ENCODE measurements at places on chromosomes 13 and 19.
A peak's percentile ranks its signal among the peaks of the same experiment; 100 is the strongest.

- no peak for DNase-seq
Measured at GRCh38 chr13:79522583-79522982, 41.6 kb downstream of the NDFIP2 start.

GRCh38 chr19:38684078-38684861 lies 36.8 kb downstream of the ACTN4 start:
- no peak for DNase-seq

GRCh38 chr19:310141-310651 lies 19.0 kb upstream of the PLPP2 start:
- no peak for DNase-seq

GRCh38 chr19:2089727-2090053 lies 6.4 kb downstream of the MOB3A start:
- DNase-seq = no peak

- no peak for DNase-seq
Measured at GRCh38 chr13:113225515-113225914, 16.1 kb downstream of the CUL4A start.

- no peak for DNase-seq
Measured at GRCh38 chr19:2334426-2334825, 5.9 kb downstream of the SPPL2B start.

DNA sequence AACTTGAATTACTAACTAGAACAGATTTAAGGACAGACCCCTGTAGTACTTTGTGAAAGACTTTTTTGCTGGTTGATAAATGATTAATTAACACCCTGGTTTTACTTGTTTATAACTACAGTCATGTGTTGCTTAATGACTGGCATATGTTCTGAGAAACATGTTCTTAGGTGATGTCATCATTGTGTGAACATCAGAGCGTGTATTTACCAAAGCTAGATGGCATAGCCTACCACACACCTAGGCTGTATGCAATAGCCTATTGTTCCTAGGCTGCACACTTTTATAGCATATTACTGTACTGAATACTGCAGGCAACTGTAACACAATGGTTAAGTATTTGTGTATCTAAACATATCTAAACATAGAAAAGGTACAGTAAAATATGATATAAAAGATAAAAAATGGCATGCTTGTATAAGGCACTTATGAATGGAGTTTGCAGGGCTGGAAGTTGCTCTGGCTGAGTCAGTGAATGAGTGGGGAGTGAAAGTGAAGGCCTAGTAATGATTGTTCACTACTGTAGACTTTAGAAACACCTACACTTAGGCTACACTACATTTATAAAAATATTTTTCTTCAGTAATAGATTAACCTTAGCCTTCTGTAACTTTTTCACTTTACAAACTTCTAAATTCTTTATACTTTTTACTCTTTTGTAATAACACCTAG lies 260.3 kb downstream of the KCNRG start:
- DNase-seq = no peak

GRCh38 chr13:27446986-27447583 lies 3.3 kb downstream of the MTIF3 start:
- DNase-seq = no peak

DNA sequence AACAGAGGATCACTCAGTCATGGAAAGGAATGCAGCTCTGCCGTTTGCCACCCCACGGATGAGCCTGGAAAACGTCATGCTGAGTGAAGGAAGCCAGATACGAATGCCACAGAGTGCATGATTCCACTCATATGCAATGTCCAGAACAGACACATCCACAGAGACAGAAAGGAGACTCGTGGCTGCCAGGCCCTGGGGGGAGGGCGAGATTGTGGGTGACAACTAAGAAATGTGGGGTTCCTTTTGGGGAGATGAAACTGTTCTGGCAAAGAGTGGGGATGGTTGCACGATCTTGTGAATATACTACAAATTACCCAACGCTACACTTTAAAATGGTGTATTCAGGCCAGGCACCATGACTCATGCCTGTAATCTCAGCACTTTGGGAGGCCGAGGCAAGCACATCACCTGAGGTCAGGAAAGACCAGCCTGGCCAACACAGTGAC lies 27.2 kb upstream of the NAPA start:
- no peak for DNase-seq

GRCh38 chr13:79585033-79585432 lies 104.1 kb downstream of the NDFIP2 start:
- no peak for DNase-seq

DNA sequence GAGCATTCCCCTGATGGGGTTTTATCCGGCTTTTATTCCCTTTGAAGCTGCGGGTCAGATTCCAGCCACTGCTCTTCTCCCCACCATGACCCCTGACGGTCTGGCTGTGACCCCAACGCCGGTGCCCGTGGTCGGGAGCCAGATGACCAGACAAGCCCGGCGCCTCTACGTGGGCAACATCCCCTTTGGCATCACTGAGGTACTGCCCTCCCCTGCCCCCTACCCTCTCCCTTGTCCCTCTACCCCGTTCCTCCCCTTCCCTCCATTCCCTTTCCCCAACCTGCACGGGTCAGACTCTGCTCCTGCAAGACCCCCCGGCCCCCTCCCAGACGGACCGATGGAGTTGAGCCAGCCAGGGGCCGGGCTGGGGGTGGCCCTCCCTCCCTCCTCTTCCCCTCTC lies 6.2 kb downstream of the U2AF2 start:
- no peak for DNase-seq

GRCh38 chr13:84917252-84917878 lies 881.9 kb downstream of the SLITRK6 start:
- no peak for DNase-seq

DNA sequence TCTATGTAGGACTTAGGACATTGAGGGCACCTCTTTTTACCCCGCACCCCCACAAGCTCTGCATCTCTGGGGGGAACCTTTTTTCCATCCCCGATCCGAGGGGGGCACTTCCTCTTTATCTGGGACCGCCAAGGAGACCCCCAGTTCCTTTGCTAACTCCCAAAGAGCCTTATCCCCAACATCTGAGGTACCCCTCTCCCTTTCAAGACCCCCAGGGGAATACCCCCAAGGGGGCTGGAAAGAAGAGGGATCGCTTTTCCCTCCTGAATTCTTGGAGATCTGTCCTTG lies 1.1 kb downstream of the TNFSF9 start:
- no peak for DNase-seq

DNA sequence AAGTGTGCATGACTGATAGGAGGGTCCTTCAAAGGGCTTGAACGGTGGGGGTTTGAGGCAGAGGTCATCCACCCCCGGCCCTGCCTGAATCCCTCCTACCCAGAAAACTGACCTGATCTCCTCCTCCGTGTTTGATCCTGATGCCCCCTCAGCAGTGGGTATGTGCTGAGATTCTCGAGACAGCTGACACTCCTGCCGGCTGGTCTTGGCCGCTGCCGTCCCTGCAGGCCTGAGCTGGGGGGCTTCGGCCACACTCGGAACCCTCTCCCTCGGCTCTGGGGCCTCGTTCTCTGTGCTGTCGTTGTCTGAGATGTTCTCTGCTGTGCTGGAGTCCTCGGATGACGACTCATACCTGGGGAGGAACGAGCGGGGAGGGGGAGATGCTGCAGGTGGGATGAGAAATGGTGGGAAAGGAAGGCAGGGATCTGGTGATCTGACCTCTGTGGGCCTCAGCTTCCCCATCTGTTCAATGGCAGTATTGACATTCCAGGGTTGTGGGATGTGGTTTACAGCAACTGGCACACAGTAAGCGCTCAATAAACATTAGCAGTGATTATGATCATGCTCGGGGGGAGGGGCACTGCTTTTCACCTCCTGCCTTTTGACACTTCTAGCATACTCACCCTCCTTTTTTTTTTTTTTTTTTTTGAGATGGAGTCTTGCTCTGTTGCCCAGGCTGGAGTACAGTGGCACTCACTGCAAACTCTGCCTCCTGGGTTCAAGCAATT lies 20.7 kb downstream of the KANK2 start:
- no peak for DNase-seq

DNA sequence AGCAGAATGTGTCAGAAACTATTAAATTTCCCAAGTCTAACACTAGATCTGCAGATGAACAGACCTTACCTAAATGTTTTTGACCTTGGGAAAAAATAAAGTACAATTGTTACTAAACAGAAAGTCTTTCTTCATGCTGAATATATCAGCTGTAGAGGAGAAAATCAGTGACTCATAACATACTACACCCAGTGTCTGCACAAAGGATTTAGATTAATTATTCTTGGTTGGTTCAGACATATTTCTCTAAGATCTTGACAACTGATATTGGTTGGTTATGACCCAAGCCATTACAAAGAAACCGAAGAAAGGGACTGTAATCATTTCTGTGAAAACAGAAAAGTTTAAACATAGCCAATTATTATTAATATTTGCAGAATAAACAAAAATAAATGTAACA lies 225.1 kb downstream of the HS6ST3 start:
- DNase-seq = no peak

DNA sequence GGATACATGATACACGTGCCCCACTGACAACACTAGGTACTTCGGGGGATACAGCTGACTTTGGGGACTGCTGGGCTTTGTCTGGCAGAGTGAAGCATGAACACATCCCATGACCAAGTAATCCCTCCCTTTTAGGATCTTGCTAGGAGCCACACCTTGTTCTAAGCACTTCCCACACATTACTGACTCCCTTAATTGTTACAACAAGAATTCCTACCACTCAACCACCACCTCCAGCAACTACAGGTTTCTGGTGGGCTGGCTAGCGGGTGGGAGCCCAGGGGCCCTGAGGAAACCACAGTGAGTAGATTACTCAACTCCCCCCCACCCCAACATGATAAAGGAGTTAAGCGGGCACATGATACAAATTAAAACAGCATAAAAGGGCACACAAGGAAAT lies 7.2 kb upstream of the SLC35E1 start:
- DNase-seq = no peak

DNA sequence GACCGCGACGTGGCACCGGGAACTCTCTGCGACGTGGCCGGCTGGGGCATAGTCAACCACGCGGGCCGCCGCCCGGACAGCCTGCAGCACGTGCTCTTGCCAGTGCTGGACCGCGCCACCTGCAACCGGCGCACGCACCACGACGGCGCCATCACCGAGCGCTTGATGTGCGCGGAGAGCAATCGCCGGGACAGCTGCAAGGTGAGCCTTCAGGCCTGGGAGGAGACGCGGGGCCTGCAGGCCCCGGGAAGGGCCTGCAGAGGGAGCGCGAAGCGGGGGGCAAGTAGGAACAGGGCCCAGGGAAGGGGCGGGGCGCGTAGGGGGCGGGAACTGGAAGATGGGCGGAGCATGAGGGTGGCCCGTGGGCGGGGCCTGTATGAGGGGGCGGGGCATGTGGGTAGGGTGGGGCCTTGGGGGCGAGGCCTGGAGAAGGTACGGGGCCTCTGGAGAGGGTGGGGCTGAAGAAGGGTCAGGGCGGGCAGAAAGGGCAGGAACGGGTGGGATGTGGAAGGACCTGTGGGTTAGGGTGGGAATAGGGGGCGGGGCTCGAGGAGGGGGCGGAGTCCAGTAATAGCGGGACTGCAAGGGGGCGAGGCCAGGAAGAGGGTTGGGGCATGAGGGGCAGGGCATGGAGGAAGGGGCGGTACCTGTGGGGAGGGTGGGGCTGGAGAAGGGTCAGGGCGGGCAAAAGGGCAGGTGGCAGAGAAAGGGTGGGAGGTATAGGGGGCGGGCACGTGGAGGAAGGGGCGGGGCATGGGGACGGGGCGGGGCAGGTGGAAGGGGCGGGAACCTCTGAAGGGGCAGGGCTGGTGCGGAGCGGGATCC lies 2.5 kb downstream of the CFD start:
- DNase-seq = peak; percentile 35

GRCh38 chr19:55156202-55157063 lies 1.1 kb downstream of the TNNI3 start:
- DNase-seq = no peak

DNA sequence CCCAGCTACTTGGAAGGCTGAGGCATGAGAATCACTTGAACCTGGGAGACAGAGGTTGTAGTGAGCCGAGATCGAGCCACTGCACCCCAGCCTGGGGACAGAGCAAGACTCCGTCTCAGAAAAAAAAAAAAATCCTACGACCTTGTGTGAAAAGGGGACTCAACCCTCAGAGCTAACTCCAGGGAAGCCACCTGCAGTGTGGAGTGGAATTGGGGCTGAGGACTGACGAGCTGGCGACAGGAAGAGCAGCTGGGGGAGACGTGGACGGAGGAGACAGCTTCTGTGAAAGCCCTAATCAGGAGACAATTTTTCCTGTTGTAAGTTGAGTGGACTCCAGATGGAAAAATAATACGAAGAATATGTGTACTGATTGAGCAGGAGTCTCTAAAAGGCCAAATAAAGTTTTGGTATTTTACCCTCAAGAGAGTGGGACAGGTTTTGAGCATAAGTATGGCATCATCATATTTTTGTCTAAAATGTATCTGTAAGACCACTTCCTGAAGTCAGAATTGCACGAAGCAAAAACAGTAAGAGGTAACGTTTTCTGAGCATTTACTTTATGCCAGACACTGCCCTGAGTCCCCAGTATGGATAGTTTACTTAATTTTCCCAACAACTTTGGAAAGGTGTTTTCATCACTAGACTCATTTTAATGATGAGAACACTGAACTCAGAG lies 12.0 kb upstream of the LAIR1 start:
- no peak for DNase-seq

- DNase-seq = peak; percentile 40
Measured at GRCh38 chr19:3665681-3666544, 34.4 kb downstream of the PIP5K1C start.

DNA sequence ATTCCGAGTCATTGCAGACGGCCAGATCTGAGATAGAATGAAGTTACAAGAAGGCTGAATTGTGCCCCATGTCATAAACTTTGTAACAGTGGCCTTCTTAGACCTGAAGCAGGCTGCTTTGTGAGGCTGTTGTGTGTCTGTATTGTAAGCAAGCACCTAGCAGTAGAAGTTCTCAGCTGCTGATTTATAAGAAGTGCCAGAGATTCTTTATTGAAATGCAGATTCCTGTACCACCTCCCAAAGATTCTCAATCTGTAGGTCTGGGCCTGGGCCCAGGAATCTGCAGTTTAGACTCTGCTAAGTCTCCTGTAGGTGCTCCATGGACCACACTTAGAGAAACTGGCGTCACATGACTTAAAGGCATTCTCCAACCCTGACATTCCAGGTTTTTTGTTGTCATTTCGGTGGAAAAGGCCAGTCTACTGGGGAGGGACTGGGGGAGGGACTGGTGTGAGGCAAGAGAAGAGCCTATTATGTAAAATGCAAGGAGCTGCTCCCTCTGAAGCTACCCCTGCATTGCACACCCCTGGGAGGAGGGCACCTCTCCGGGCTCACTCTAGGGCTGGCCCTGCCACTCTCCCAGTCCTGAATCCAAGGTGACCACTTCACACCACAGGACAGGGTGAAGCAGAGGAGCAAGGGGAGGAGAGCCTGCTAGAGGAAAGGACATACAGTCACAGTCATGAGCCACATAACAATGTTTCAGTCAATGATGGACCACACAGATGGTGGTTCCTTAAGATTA lies 769 bp upstream of the TMEM272 start:
- no peak for DNase-seq

GRCh38 chr13:67119481-67119894 lies 110.6 kb downstream of the PCDH9 start:
- no peak for DNase-seq

- DNase-seq = no peak
Measured at GRCh38 chr13:98844021-98844420, 91.5 kb upstream of the SLC15A1 start.
